ENCODE measurements at places on chromosomes 12 and 14. TPM values are rescaled to one million over a fixed set of nuclear protein-coding genes. Genes with fewer than 3 reads are reported as not detected.

Gene DNAI7
- total RNA-seq: 0.33 TPM

- DNase-seq: no peak
These were observed 70.5 kb downstream of the ITPK1 start for GRCh38 chr14:93045211-93045674.

GRCh38 chr14:20417250-20418186, 4.2 kb upstream of the TEP1 start:
- no peak for DNase-seq

GRCh38 chr14:85564841-85565527, 35.0 kb downstream of the FLRT2 start:
- DNase-seq: no peak
